Muscle of leg (tissue), 16 donors: ENCODE measurements at places on chromosomes 7 and 10.

DNA sequence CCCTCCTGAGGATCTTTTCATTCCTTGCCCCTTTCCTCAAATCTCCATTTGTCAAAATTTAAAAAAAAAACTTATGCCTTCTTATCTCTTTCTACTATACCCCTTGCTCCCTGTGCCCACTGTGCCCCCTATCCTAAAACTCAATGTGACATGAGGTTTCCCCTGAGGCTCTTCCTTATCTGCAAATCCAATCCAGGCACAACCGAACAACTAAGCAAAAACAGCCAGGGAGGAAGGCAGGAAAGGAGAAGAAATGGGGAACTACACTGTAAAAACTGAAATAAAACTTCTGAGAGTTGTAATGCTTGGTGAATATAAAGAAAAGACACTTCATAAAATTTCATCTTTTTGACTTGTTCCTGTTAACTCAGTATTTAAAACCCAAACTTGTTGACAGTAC, 54.2 kb downstream of the CRPPA start:
- DNase-seq, result no peak

- DNase-seq, result no peak
Measured at GRCh38 chr10:82249141-82249540, 374.1 kb downstream of the NRG3 start.

GRCh38 chr10:132334631-132335188, 2.7 kb downstream of the LRRC27 start:
- DNase-seq, result no peak

GRCh38 chr7:124155432-124156022, 122.7 kb upstream of the TMEM229A start:
- DNase-seq, result peak; percentile 30

GRCh38 chr10:101061624-101062231, at the start of gene KAZALD1:
TSS of gene KAZALD1 (plus strand) at chr10:101061989. CDS start at chr10:101062593, 604 bp downstream.
- DNase-seq, result peak; percentile 99

DNA sequence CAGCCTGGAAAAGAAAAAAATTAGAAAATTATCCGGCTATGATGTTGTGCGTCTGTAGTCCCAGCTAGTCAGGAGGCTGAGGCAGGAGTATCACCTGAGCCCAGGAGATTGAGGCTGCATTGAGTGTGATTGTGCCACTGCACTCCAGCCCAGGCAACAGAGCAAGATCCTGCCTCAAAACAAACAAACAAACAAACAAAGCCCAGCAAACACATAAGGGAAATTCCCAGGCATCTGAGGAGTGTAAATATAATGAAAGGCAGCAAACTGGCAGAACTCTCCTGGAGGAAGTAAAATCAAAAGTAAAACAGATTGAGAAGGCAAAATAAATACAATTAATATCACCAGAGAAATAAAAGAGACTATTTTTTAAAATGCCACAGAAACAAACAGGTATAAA, 84.5 kb upstream of the ITGB1 start:
- no peak for DNase-seq

DNA sequence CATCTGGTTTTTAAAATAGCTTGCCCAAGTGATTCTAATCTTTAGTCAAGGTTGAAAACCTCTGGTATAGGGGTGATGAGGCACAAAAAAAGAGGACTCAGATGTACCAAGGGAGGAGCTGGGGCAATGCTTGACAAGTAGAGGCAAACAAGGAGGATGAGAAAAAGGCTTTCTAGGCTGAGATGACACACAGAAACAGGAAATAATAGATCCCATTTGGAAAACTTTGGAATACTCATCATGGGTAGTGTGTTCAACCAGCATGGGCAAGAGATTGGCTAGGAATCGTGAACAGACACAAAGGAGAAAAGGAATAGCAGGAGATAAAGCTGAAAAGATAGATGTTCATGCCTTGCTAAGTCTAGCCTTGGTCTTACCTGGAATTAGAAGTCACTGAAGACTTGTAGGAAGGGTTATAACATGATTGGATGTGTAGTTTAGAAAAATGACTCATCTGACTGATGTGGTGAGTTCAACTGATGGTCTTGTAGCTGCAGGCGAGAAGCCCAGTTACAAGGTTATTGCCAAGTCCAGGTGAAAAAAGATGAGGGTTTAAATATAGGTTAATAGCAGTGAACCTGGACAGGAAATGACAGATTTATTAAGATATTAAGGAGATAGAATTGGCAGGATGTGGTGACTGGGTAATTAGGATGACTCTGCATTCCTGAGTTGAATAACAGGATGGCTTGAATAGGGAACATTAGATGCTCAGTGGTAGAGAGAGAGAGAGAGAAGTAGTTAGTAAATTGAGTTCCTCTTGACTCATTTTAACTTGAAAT, 214.0 kb upstream of the LRGUK start:
- DNase-seq, result no peak

DNA sequence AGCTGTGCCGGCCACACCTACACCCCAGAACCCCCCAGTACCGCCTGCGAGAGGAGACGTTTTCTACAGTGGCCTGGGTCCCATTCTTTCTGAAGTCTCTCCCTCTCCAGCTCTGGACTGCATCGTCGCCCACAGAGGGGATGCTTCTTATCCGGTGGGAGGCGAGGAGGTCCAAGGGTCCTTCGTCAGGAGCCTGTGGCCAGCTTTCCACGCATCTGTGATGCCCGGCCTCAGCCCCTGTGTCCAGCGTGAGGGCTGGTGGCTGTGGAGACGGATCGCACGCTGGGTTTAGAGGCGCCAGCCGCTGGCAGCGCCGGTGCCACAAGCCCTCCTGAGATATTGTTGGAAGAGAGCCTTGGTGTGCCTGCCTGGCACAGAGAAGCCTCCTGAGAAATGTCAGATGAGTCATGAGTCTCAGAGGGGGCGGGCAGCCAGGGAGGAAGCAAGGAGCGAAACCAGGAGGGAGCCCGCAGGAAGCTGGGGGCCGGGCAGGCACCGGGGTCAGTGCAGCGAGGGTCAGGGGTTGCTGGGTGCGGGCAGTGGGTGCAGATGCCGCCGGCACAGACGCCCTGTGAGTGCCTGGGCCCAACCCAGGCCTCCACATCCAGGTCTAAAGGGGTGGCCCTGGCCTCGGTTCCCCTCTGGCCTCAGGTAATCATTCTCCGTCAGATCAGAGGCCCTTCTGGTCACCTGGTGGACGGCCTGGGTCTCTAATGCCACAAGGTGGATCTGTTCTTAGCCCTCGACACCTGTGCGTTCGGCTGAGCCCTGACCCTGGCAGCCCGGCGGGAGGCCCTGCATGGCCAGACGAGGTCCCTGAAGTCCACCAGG, 86.0 kb upstream of the DIP2C start:
- no peak for DNase-seq

DNA sequence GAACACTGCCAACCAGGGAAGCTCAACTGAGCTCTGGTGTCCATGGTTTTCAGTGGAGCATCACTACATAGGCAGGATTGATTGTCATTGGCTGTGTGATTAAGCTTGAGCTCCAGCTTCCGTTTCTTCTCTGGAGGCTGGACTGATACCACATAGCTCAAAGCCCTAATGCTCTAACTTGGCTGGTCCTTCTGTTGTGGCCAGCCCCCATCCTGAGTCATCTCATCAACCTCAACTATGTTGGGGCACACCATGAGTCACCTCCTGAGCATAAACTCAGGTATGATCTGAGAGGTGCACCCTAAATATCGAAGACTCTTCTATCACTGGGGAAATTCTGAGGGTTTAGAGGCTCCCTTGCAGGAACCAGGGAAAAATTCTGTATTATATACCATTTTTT, 114.5 kb upstream of the INHBA start:
- no peak for DNase-seq

GRCh38 chr7:78315119-78315518, 516.5 kb downstream of the PHTF2 start:
- DNase-seq, result no peak

- DNase-seq, result no peak
Measured at GRCh38 chr10:99520847-99521764, 11.6 kb upstream of the NKX2-3 start.

DNA sequence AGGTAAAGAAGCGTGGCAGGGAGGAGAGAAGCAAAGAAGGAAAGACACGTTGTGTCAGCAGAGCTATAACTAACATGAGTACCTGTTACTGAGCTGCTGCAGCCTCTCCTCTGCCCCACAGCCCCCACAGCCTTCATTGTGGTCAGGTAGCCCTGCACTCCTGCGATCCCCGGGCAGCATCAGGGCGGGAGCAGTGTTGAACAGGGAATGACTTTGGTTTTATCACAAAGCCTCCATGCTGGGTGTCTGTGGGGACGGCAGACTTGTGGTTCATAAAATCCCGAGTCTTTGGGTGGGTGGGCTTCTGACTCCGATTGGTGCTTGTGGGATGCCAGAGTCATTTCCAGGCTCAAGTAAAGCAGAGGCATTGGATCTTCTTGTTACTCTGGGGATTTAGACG, 14.8 kb upstream of the PRKAG2 start:
- DNase-seq, result no peak

- DNase-seq, result no peak
Measured at GRCh38 chr7:30040938-30041337, 12.7 kb downstream of the PLEKHA8 start.

DNA sequence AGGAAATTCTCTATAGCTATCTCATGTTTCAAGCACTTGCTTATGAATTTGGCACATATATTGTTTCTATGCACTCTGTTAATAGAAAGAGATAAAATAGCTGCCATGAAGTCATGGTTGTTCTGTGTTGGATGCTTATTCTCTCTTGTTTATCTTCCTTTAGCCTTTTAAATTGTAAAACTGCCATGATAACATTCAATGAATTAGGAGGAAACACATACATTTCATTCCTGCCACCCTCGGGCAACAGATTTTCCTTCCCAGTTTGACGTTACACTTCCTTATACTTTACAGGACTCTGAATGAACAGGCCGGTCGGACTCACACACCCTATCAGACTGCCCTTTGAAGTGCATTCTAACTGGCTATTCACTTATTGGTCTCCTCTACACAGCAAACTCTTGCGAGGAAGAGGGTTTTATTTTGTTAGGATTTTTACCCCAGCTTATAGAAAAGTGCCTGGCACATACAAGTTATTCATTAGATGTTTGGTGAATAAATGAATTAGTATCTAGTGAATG, 65.7 kb upstream of the FERD3L start:
- no peak for DNase-seq

DNA sequence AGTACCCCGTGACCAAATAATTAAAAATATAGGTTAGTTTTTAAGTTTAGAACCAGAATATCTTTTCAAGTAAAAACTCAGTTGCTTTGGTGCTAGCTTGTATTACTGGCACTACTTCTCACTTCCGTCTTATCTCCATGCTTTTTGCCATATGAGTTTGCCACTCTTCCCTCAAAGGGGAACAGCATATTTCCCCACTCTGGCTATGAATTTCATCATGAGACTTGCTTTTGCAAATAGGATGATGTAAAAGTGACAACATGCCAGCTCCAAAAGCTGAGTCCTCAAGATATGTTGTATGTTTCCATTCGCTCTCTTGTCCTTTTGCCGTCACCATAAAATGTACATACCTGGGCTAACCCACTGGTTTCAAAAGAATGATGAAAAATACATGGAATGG, 178.1 kb upstream of the SEMA3A start:
- no peak for DNase-seq

GRCh38 chr7:1092806-1093501, 5.0 kb downstream of the GPER1 start:
- no peak for DNase-seq

GRCh38 chr7:81236560-81236959, 317.7 kb upstream of the SEMA3C start:
- DNase-seq, result no peak

GRCh38 chr7:6205971-6206660, 66.3 kb downstream of the CYTH3 start:
- DNase-seq, result peak; percentile 48

DNA sequence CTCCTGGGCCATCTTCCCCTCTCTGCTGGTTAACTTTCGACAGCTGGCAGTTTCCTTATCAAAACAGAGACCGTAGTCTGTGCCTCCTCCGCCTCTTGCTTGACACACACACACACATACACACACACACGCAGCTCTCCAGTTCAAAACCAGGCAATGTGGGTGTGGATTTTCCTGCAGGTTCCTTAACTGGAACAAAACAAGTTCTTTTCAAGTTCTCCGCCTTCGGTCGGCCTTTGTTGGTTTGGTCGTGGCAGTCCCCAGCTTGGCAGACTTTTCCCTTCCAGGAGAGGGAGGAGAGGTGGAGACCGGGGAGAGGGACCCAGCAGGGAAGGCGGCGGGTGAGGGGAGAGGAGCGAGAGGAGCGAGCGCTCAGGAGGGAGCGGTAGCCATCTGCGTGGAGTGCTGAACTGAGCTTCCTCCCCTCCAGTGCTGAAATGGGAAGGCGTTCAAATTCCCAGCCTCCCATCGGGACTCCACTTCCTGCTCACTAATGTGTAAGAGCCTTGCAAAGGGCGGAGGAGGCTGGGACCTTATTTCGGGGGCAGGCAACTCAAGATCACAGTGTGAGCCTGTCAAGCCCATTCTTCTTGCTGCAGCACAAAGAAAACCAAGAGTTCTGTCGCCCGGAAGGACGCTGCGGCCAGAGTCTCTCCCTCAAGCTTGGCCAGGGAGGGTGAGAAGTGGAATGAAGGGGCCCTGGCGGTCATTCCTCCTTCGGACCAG, 120.6 kb downstream of the PRPF18 start:
- peak; percentile 99 for DNase-seq

DNA sequence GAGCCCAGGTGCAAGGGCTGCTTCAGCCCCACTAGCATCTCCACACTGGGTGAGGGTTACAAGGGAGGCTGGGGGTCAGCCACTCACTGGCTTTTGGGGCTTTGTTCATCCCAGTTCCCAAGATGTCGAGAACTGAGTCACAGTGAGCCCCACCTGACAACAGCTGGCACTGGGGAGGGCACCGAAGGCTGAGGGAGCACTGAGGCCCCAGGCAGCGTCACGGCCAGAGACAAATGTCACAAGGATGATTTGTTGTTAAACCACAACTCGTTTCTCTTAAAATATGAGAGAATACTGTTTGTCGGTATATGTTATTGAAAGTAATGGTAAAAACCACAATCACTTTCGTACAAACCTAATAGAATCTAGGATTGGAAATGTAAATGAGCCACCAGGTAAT, 219.9 kb downstream of the CELF2 start:
- DNase-seq, result no peak

DNA sequence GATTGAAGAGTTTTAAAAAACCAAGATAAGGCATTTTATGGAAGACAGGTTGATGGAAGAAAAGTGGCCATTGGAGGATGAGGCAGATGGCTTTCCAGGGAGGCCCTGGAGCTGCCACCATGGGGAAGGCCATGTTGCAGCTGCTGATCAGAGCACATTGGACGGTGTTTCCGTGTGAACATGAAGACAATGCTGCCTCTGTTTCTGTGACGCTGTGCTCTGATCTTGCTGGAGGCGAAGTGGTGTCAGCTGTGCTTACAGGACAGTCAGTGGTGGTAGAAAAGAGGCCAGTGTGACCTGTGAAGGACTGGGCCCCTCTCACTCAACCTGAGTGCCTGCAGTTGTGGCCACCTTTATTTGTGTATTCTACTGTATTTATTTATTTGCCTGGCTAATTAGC, 132.9 kb downstream of the FAM204A start:
- DNase-seq, result peak; percentile 19

GRCh38 chr10:126565441-126565840, 105.1 kb downstream of the C10orf90 start:
- peak; percentile 35 for DNase-seq
